ENCODE measurements at places on chromosomes 2 and 18.

- DNase-seq = no peak
Observed at GRCh38 chr18:35118641-35119040, 77.4 kb downstream of the MAPRE2 start.

DNA sequence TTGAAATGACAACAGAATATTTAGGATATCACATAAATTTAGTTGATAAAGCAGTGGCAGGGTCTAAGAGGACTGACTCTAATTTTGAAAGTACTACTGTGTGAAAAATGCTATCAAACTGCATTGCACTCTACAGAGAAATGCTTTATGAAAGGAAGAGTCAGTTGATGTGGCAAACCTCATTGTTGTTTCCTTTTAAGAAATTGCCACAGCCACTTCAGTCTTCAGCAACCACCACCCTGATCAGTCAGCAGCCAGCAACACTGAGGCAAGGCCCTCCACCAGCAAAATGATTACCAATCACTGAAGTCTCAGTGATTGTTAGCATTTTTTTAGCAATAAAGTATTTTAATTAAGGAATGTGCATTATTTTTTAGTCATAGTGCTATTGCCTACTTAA, 488.7 kb upstream of the SLC39A10 start:
- no peak for DNase-seq

GRCh38 chr2:121583555-121583954, 52.9 kb downstream of the RNU4ATAC start:
- DNase-seq = no peak

GRCh38 chr18:52391810-52392559, 52.0 kb downstream of the DCC start:
- no peak for DNase-seq

- no peak for DNase-seq
Observed at GRCh38 chr2:149278161-149278871, 52.1 kb upstream of the LYPD6 start.

DNA sequence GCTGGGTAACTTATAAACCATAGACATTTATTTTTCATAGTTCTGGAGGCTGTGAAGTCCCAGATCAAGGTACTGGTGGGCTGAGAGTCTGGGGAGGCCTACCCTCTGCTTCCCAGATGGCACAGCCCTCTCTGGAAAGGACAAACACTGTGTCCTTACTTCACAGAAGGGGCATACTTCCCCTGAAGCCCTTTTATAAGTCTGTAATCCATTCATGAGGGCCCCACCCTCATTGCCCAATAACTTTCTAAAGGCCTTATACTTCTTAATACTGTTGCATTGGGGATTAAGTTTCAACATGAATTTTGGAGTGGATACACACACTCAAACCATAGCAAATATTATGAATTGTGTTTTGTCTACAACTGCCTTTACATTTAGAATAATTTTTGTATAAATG, 36.0 kb downstream of the ATIC start:
- no peak for DNase-seq

- no peak for DNase-seq
Observed at GRCh38 chr2:154067124-154067523, 195.4 kb downstream of the GALNT13 start.

- peak; percentile 59 for DNase-seq
Observed at GRCh38 chr2:172442072-172442895, 14.9 kb downstream of the ITGA6 start.

DNA sequence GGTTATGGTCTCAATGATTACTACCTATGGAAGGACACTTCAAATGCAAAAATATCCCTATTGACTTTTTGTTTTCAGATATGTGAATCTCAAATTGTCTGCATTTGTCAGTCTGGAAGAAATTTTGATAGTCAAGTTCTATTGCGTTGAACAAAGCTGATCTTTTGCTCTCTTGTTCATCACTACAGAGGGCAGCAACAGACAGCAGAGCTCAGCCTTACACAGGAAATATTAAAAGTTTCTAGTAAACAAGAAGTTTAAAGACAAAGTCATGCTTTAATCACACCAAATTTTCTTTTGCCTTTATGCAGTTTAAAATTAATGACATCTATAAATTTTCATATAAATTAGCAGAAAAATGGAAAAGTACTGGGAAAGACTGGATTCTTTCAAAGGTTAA, 617.5 kb downstream of the NR4A2 start:
- DNase-seq = no peak

DNA sequence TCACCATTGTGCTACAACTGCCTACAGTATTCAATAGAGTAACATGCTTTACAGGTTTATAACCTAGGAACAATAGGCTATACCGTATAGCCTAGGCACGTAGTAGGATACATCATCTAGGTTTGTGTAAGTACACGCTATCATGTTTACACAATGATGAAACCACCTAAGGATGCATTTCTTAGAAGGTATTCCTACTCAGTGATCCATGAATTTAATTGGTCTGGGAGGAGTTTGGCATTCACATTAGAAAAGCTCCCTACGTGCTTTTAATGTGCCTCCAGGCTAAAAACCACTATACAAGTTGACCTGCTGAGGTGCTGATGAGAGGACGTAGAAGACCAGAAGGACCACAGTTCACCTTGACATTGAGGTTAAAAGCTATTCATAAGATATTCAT, 154.5 kb upstream of the LRRTM1 start:
- DNase-seq = no peak

DNA sequence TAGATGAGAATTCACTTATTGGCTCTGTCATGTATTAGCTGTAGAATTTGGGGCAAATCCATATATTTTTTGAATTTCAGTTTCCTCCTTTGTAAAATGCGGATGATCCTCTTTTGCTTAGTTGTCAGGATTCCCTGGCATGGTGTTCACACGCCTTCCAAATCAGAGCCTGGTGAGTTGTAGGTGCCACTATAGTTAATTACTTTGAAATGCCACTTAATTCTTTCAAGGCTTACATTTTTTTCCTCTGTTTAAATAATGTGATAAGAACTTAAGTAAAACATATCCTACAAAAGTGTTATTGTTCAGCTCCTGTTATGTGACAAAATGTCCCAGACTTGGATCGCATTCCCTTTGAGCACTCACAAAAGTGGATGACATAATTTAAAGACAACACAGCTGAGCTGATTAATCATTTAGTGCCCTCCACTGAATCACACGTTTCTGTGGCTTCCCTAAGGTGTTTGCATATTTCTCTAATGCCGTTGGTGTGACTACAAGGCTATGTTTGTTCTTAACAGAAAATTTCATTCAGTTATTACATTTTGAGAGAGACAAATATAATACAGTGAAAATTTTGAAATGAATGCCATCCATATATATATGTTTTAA, 471.2 kb upstream of the CHST9 start:
- DNase-seq = no peak

GRCh38 chr2:227960317-227960716, 88.9 kb downstream of the DAW1 start:
- DNase-seq = no peak

- no peak for DNase-seq
Observed at GRCh38 chr2:192126912-192127311, 67.8 kb downstream of the TMEFF2 start.

- no peak for DNase-seq
Observed at GRCh38 chr18:67402543-67402942, 114.0 kb downstream of the DSEL start.

DNA sequence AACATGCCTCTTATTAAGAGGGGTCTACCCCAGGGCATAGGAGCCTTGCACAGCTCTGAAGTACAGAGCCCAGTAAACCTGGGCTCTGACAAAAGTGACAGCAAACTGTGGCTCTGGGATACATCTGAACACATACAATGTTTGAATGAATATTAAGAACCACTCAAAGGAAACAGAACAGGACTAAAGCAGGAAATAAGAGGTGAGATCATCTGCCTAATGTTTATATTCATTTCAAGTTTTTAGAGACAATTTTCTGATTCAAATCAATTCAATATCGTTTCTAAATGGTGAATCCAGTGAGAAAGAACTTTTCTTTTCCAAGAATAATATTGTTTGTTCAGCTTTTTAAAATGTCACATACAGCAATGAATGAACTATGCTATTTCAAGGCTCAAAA, 136.7 kb upstream of the CAVIN2 start:
- DNase-seq = no peak

GRCh38 chr2:240701091-240701735, 9.5 kb downstream of the AQP12A start:
- no peak for DNase-seq

- DNase-seq = no peak
Observed at GRCh38 chr18:50092245-50092805, 102.6 kb downstream of the MYO5B start.

DNA sequence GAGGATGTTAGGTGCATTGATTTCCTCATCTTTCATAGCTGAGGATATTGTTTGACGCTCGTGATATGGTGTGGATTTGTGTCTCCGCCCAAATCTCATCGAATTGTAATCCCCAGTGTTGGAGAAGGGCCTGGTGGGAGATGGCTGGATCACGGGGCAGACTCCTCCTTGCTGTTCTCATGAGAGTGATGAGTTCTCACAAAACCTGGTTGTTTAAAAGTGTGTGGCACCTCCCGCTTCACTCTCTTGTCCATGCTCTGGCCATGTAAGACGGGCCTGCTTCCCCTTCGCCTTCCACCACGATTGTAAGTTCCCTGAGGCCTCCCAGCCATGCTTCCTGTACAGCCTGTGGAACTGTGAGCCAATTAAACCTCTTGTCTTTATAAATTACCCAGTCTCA, 28.4 kb upstream of the GPC1 start:
- DNase-seq = no peak

GRCh38 chr2:167264380-167264779, 376.1 kb downstream of the XIRP2 start:
- DNase-seq = no peak

GRCh38 chr2:82837588-82838304, 1621.3 kb downstream of the SUCLG1 start:
- no peak for DNase-seq

GRCh38 chr18:69838003-69838402, 109.7 kb downstream of the CD226 start:
- no peak for DNase-seq

GRCh38 chr2:206520450-206520849, 77.1 kb downstream of the ADAM23 start:
- DNase-seq = no peak

DNA sequence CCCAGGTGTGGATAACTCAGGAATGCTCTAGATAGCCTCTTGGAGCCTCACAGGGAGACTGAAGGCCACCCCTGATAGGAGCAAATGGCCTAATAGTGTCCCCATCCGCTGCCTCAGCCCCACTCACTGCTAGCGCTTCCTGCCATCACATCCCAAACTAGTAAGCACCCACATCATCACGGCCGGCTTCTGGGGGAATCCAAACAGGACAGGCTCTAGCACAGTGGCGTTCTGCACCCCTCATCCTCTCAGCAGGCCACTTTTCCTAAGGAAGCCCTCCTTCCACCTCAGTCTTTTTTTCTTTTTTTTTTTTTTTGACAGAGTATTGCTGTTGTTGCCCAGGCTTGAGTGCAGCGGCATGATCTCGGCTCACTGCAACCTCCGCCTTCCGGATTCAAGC, 6.3 kb upstream of the AMER3 start:
- DNase-seq = no peak

GRCh38 chr2:3427272-3427671, 47.8 kb downstream of the TRAPPC12 start:
- DNase-seq = no peak

- DNase-seq = no peak
Observed at GRCh38 chr18:26034850-26035497, 55.4 kb downstream of the SS18 start.

DNA sequence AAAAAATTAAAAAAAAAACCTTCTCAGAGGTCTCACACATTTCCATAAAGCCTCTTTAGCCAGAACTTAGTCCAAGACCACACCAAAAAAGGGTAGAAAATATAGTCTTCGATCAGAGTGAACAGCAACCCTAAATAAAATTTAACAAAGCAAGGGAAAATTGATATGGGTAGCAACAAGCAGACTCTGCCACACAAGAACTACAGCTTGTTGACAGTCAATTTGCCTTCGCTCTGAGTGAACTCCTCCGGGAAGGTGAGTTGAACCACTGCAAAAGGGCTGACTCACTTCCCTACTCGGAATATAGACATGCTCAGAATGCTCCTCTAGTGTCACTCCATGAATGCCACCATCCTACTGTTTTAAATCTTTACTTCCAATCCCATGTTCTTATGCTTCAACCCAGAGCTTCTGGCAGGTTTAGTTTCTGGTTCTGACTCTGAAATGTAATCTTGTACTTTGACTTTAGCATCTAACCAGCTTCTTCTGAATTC, 24.1 kb downstream of the GAD1 start:
- no peak for DNase-seq

DNA sequence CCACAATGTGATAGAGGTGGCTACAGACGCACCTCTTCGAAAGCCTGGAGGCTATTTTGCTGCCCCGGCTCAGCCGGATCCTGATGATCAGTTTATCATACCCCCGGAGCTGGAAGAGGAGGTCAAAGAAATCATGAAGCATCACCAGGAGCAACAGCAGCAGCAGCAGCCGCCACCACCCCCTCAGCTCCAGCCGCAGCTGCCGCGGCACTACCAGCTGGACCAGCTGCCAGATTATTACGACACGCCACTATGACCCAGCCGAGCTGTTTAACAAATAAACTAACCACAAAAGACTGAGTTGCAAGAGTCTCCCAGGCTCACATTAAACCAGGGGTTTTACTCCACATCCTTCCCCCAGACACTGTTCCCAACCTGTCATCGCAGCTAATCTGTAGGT, 263.8 kb downstream of the PHLPP1 start:
- DNase-seq = no peak

DNA sequence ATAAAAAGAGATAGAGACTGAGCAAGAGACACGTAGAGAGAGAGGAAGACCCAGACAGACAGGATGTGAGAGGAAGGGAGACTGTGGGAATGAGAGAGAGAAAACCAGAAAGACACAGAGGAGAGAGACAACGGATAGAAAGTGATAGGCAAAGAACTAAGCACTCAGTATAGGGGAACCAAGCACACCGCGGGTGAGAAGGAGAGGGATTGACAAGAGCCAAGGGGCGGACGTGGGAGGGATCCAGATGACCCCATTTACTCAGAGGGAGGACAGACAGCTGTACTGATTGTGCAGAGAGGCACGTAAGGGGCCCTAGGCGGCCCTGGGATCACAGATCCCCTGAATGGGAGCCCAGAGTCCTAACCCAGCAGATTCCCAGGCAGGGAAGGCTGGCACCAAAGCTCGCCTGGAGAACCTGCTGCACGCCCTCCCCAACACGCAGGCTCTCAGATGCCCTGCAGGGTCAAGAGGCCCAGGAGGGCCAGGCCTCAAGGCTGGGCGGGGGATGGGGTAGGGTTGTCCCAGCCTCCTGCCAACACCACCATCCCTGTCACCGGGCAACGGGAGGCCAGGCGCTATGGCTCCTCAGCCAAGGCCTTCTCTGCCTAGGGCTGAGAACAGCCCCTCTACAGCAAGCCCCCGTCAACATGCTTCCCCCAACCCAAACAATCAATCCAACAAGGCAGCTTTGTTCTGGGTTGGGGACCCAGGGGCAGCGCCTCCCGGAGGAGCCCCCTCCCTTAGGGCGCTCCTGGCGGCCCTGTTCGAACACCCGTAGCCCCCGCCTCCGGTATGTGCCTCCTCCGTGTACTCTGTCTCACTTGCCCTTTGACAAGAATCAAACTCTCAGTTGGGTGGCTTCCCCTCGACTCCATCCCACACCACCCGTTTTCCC, 579 bp downstream of the LOXL3 start:
- no peak for DNase-seq

GRCh38 chr2:65465124-65465523, 32.7 kb upstream of the SPRED2 start:
- no peak for DNase-seq

- DNase-seq = no peak
Observed at GRCh38 chr18:9319333-9319732, 15.2 kb upstream of the TWSG1 start.

All from activated naive CD4-positive, alpha-beta T cell treated with Interleukin-2 at 50 U/mL for 16 hours (primary cell).